ENCODE measurements at places on chromosomes 2 and 18. TPM values are rescaled to one million over a fixed set of nuclear protein-coding genes. Genes with fewer than 3 reads are reported as not detected.

DNA sequence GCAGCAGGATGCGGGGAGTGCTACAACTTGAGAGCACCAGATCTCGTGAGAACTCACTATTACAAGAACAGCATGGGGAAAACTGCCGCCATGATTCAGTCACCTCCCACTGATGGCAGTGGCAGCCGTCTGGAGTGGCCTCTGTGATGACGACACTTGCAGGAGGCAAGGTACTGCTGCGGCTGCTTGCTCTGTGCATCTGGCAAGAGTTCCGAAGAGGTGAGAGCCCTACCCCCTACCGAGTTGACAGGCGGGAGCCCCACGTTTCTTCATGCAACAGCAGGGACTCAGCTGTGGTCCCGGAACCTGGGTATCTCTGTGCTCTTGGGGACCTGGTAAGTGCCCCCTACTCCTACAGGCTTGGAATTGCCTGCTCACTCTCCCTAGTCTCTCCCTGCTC, 1672.7 kb upstream of the TMEFF2 start:
- no peak for DNase-seq

DNA sequence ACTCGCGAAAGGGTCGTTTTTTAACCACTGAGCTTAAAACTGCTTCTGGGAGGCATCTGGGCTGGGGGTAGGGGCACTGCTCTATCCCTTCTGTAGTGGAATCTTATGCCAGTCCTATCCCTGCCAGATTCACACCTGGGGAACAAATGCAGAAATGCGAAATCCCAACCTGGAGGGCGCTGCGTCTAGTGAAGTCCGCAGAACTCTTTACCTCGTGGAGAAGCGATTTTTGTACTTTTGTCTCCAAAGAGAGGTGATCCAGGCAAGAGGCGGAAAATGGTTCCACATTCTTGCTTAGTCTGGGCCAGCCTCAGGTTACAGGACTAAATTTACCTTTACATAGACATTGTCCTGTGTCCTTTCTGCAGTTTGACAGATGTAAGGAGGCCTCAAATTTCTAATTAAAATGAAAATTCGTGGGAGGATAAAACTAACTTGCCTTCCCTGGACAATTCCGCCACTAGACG, 10.4 kb downstream of the TBR1 start:
- DNase-seq = no peak

Gene IL1F10
- total RNA-seq = not detected

Gene UGT1A4
- 454 TPM for total RNA-seq

Measured in left lobe of liver (tissue), 2 donors.